ENCODE measurements at places on chromosomes 3 and 15. TPM values are rescaled to one million over a fixed set of nuclear protein-coding genes. Genes with fewer than 3 reads are reported as not detected.
A peak's percentile ranks its signal among the peaks of the same experiment; 100 is the strongest.

GRCh38 chr15:93932164-93932776 lies 299.1 kb upstream of the MCTP2 start:
- no peaks in the 10 kb centered on the region for H3K27me3 ChIP-seq
- no peak overlapping the region for H3K27ac ChIP-seq
- no peaks in the 10 kb centered on the region for H3K4me1 ChIP-seq
- no peak for DNase-seq

Gene TM2D3
- total RNA-seq = 50.7 TPM

- H3K27ac ChIP-seq = no peak overlapping the region
- no peaks in the 10 kb centered on the region for H3K4me1 ChIP-seq
- H3K4me3 ChIP-seq = no peak overlapping the region
- no peak for DNase-seq
- H3K27me3 ChIP-seq = peaks cover 36% of the 10 kb centered on the region
Measured at GRCh38 chr3:71863563-71864190, 78.7 kb upstream of the PROK2 start.

Gene FBXW12
- 0.44 TPM for total RNA-seq

DNA sequence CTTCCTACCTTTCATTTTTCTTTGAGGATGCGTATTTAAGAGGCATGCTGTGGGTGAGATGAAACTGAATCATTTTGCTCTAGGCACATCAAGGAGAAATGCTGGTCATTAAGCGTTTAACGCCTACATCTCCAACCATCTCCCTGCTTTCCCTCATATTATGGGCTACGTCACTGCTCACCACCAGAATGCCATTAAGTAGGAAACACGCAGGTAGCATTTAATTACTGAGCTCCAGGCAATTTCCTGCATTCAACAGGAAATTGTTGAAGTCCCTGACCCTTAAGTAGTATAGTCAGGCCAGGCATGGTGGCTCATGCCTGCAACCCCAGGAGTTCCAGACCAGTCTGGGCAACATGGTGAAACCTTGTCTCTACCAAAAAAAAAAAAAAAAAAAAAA lies 66.1 kb downstream of the CHSY1 start:
- H3K4me3 ChIP-seq = no peak overlapping the region
- peaks cover 29% of the 10 kb centered on the region for H3K4me1 ChIP-seq
- no peak for DNase-seq
- H3K36me3 ChIP-seq = peaks cover 5% of the 10 kb centered on the region
- H3K27me3 ChIP-seq = no peaks in the 10 kb centered on the region
- H3K27ac ChIP-seq = no peak overlapping the region

DNA sequence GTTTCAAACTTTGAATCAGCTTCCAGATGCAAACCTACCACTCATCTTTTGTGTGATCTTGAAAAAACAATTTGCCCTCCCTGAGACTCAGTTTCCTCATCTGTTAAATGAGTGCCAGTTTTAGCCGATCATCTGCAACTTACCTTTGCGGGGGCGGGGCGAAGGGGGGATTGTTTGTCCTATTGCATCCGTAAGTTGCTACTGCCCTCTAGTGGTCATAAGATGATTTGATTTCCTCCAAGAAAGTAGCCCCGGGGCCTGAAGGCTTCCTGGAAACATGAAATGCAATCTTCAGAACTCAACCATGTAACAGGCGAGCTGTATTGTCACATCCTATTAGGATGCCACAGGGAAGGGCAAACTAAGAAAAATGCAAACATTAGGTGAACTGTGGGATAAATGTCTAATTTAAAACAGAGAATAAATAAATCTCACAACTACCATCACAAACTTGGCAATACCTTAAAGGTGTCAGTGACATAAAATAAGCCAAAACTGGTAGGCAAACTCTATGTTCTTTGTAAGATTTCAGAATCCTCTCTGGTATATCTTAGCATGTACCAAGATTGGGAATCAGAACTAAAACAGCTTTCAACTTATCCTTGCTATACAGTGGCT lies 63.5 kb upstream of the CLDN18 start:
- H3K27ac ChIP-seq = no peak overlapping the region
- no peaks in the 10 kb centered on the region for H3K36me3 ChIP-seq
- H3K4me1 ChIP-seq = no peaks in the 10 kb centered on the region
- DNase-seq = peak; percentile 49
- H3K4me3 ChIP-seq = no peak overlapping the region
- H3K27me3 ChIP-seq = peaks cover 11% of the 10 kb centered on the region

GRCh38 chr3:113277941-113278598 lies 66.7 kb downstream of the BOC start:
- no peak overlapping the region for H3K27ac ChIP-seq
- H3K4me3 ChIP-seq = peak overlapping the region; percentile 11
- peaks cover 46% of the 10 kb centered on the region for H3K4me1 ChIP-seq
- DNase-seq = no peak

Gene C3orf22
- not detected for total RNA-seq

Gene TGM5
- not detected for total RNA-seq

- DNase-seq = no peak
- H3K36me3 ChIP-seq = no peaks in the 10 kb centered on the region
Measured at GRCh38 chr3:189630767-189631372, 319 bp upstream of the TP63 start.

Gene TRNT1
- 32.6 TPM for total RNA-seq

Gene WDR93
- total RNA-seq = not detected

- peaks cover 70% of the 10 kb centered on the region for H3K4me1 ChIP-seq
- DNase-seq = peak; percentile 51
- peaks cover 24% of the 10 kb centered on the region for H3K36me3 ChIP-seq
- peak overlapping the region; percentile 98 for H3K27ac ChIP-seq
- peak overlapping the region; percentile 77 for H3K4me3 ChIP-seq
- no peaks in the 10 kb centered on the region for H3K27me3 ChIP-seq
Measured at GRCh38 chr3:11591391-11592282, 52.1 kb downstream of the VGLL4 start.

Gene IQCH
- 2.8 TPM for total RNA-seq

- H3K27me3 ChIP-seq = no peaks in the 10 kb centered on the region
- no peak overlapping the region for H3K4me3 ChIP-seq
- H3K36me3 ChIP-seq = no peaks in the 10 kb centered on the region
- H3K4me1 ChIP-seq = peaks cover 7% of the 10 kb centered on the region
- no peak overlapping the region for H3K27ac ChIP-seq
- DNase-seq = no peak
Measured at GRCh38 chr3:182597621-182598041, 195.7 kb upstream of the ATP11B start.

DNA sequence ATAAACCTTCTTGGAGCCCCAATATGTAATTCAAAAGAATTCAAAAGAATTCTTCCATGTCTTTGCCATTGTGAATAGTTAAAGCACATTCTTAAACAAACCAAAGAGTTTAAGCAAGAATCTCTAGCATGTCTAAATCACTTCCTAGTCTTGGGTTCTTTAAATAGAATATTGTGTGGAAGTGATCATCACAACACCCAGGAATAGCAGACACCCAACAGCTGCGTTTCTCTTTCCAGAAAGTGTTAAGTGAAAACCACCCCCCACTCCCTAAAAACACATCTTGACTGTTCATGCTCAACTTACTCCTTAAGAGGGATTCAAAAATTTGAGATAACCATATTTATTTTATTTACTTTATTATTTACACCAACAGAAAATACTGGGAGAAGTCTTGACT lies 24.1 kb upstream of the CAPN7 start:
- H3K36me3 ChIP-seq = peaks cover 2% of the 10 kb centered on the region
- no peak for DNase-seq
- no peak overlapping the region for H3K4me3 ChIP-seq
- peaks cover 20% of the 10 kb centered on the region for H3K27me3 ChIP-seq
- H3K4me1 ChIP-seq = peaks cover 6% of the 10 kb centered on the region

GRCh38 chr15:75307778-75308390 lies 25.2 kb downstream of the GOLGA6D start:
- H3K27ac ChIP-seq = no peak overlapping the region
- H3K27me3 ChIP-seq = peaks cover 60% of the 10 kb centered on the region
- H3K36me3 ChIP-seq = no peaks in the 10 kb centered on the region
- peak; percentile 25 for DNase-seq
- no peak overlapping the region for H3K4me3 ChIP-seq
- peaks cover 10% of the 10 kb centered on the region for H3K4me1 ChIP-seq

DNA sequence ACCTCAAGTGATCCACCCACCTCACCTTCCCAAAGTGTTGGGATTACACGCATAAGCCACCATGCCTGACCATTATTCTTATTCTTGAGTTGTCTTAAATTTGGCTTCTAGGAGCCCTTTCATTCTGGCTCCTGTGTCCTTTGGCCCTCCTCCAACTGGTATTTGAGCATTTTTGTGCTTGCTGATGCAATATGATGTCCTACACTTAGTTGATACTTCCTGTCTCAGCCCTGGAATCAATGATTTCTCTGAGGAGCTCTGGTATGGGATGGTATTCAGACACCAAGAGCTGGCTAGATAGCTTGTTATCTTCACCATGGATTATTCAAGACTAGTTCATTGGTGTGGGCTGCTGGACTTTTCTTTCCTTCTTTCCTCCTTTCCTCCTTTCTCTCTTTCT lies 25.4 kb downstream of the ZNF621 start:
- no peak for DNase-seq
- peaks cover 21% of the 10 kb centered on the region for H3K36me3 ChIP-seq
- H3K4me3 ChIP-seq = no peak overlapping the region
- H3K27me3 ChIP-seq = no peaks in the 10 kb centered on the region
- no peak overlapping the region for H3K27ac ChIP-seq

Gene PEX5L
- 0.96 TPM for total RNA-seq

DNA sequence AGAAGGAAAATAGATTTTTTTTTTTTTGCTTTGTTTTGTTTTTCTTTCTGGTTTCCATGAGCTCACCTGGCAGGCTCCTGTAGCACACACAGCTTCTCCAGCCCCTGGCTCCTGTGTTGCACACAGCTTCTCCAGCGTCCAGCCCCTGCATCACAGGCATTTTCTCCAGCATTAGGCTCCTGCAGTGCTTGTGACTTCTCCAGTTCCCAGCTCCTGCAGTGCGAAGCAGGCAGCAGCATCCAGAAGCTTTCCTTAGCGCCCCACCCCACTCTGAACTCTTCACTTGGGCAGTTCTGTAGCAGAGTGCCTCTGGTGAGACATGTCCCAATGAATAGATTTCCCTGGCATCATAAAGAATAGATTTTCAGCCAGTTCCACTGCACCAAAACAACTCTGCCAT lies 5.5 kb upstream of the CCDC39 start:
- H3K27me3 ChIP-seq = peaks cover 66% of the 10 kb centered on the region
- H3K4me3 ChIP-seq = no peak overlapping the region
- H3K27ac ChIP-seq = no peak overlapping the region
- H3K4me1 ChIP-seq = peaks cover 4% of the 10 kb centered on the region
- no peak for DNase-seq

DNA sequence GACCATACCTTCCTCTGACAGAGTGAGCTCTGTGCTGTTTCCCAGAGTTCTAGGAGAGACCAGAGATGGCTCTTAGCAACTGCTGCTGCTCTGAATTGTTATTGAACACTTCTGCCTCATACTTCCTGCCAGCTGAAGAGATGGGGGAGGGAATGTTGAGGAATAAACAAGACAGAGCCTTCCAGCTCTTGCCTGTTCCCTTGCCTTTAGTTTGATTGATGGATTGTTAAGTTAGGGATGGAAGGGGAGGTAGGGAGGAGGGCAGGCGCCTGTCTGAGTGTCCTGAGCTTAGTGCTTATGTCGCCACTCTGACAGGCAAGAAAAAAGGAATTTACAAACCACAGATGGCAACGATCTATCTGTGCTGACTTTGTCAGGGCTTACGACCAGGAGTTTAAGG lies 42.8 kb downstream of the ZNF609 start:
- H3K27me3 ChIP-seq = no peaks in the 10 kb centered on the region
- peak overlapping the region; percentile 39 for H3K27ac ChIP-seq
- no peak for DNase-seq
- peaks cover 6% of the 10 kb centered on the region for H3K36me3 ChIP-seq
- peak overlapping the region; percentile 2 for H3K4me3 ChIP-seq
- H3K4me1 ChIP-seq = peaks cover 31% of the 10 kb centered on the region

Gene ACTRT3
- 1.5 TPM for total RNA-seq

DNA sequence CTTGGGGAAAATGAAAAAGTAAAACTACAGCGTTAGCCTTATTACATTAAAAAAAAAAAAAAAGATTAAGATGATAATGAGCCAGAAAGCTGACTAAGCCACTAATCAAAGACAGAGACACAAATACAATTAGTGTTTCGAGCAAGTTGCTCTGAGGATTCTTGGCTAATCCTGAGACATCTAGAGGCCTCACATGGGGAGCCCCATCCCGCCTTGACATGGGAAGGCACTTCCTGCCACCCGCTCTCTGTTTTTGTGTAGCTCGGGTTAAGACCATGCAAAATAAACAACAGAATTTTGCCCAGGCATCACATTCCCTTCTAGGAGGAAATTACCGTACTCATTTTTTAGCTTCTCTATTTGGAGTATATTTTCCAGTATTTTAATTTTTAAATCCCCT lies 15.3 kb downstream of the HESX1 start:
- no peak for DNase-seq
- no peaks in the 10 kb centered on the region for H3K27me3 ChIP-seq
- no peaks in the 10 kb centered on the region for H3K36me3 ChIP-seq

GRCh38 chr3:11847607-11848006 lies 922 bp upstream of the TAMM41 start:
- no peak overlapping the region for H3K27ac ChIP-seq
- peaks cover 29% of the 10 kb centered on the region for H3K4me1 ChIP-seq
- H3K4me3 ChIP-seq = peak overlapping the region; percentile 97

GRCh38 chr3:29363110-29363509 lies 82.2 kb downstream of the RBMS3 start:
- H3K27ac ChIP-seq = no peak overlapping the region
- peaks cover 13% of the 10 kb centered on the region for H3K36me3 ChIP-seq
- H3K27me3 ChIP-seq = no peaks in the 10 kb centered on the region
- DNase-seq = no peak

Gene ILDR1
- not detected for total RNA-seq

Gene SI
- total RNA-seq = not detected

DNA sequence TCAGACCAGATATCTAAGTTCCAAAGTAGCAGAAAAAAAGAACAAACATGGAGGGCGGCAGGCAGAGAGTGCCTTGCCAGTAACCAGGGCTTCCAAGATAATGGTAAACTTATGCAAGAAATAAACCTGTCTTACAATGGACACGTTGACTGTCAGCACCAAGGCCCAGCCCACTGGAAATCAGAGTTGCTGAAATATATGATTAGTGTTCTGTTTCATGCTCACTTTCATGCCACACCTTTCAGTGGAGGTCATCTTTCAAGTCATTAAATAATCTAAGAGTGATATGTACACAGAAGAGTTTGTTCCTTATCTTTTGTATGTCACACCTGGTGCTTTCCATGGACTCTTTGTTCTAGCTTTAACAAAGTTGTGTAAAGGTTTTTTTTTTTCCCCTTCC lies 358.1 kb downstream of the MECOM start:
- H3K27ac ChIP-seq = no peak overlapping the region
- no peaks in the 10 kb centered on the region for H3K36me3 ChIP-seq
- H3K4me1 ChIP-seq = no peaks in the 10 kb centered on the region
- H3K27me3 ChIP-seq = no peaks in the 10 kb centered on the region

Data from neural crest cell (in vitro differentiated cells).